NCI-H1417 treated with DMSO at 0.1 percent for 48 hours (cell line): ENCODE measurements at places on chromosomes 5 and 9.

DNA sequence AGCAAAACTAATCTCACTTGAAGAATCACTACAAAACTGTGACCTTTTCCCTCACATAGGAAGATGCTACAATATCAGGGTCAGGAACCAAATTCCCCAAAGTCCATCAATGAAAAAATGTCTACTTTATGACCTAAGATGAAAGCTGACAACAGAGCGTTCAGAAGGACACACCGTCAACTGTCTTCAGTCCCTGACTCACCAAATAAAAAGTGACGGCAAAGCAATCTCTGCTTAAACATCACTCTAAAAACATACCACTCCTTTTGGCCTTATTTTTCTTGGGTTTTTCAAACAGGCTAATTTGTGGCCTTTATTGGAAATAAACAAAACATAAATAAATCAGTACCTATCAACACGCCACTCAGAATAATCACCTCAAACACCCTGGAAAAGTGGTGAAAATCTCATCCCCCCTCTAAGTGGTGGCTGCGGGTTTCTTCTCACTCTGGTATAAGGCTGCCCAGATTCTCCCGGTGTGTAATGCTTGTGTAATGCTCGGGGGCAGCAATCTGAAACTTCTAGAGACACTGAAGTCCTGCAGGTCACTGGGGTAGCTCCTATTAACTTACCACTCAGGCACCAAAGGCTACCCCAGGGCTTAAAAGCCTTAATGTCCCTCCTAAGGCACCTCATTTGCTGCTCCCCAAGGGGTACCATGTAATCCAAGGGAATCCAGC, 29.5 kb downstream of the SEMA4D start:
- no peak for DNase-seq

DNA sequence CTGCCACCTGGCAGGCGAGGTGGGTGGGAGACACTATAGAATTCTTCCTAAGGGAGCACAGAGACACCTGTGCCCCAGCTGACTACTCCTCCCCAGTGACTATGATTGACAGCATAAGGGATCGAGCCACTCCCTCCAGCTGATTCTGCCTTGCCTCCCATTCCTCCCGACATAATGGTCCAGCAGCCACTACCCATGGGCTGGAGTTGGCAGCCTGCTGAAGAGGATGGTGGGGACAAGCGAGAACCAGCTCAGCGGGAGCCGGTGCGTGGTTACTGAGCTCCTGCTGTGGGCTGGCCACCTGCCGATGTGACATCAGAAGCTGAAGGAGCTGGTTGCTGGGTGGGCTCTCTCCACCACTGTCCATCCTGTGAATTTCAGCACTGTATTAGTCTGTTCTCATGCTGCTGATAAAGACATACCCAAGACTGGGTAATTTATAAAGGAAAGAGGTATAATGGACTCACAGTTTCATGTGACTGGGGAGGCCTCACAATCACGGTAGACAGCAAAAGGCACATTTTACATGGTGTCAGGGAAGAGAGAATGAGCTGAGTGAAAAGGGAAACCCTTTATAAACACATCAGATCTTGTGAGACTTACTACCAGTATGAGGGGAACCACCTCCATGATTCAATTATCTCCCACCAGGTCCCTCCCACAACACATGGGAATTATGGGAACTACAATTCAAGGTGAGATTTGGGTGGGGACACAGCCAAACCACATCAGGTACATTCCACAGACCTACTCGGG, 12.1 kb upstream of the NCS1 start:
- no peak for DNase-seq

DNA sequence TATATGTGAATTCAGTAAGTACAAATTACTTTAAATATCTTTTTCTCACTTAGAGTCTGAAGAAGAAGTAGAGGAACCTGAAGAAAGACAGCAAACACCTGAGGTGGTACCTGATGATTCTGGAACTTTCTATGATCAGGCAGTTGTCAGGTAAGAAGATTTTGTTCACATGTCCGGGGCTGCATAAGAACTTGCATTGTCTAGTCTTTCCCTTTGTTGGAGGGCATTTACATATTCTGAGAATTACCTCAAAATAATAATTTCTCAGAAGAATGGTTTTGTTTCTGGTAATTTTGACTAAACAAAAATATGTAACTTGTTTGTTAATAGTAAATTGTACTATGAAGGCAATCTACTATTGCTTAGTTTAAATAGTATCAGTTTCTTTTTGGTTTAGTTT, 23.7 kb downstream of the G3BP1 start:
- DNase-seq: no peak

DNA sequence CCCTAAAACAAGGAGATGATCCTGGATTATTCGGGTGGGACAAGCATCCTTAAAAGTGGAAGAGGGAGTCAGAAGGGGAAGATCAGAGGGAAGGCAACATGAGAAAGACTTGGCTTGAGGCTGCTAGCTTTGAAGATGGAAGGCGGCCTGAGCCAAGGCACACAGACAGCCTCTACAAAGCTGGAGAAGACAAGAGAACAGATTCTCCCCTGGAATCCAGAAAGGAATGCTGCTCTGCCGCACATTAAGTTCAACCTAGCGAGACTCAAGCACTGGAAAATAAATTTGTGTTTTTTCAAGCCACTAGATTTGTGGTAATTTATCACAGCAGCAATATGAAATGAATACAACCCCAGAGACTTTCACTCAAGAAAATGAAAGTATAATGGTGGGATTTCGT, 17.9 kb downstream of the SLC36A3 start:
- no peak for DNase-seq

DNA sequence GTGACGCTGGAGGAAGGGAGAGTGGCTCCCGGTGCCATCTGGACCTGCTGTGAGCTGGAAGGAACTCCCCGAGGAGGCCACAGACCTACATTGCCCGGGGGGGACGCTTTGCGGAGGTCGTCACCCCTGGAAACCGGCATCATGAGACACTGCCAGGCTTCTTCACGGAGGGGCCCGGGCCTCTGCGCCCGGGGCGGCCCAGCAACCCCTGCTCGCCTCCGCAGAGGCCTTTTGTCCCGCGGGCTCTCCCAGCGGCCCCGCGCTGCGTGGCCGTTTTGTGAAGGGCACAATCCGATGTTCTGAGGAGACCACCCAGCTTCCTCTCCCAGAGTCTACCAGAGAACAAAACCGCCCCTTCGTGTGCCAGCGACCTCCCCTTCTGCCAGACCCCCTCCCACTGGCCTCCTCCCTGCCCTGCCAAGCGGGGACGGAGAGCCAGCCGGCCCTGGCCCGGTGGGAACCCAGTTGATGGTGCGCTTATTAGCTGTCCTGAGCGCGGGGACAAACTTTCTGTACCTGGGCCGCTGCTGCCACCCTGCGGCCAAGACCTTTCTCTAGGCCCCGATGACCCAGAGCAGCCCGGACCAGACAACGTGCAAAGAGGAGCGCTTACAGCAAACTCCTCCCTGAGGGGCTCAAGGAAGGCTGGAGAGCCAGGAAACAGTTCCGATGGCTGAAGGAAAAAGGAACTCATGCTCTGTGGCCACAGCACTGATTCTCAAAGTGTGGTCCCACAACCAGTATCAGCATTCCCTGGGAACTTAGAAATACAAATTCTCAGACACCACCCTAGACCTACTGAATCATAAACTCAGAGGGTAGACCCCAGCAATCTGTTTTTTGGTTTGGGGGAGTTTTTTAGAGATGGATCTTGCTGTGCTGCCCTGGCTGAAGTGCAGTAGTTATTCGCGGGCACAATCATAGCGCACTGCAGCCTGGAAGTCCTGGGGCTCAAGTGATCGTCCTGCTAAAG, 86.7 kb downstream of the SLC1A3 start:
- no peak for DNase-seq
